ENCODE measurements at places on chromosomes 13 and 19.

DNA sequence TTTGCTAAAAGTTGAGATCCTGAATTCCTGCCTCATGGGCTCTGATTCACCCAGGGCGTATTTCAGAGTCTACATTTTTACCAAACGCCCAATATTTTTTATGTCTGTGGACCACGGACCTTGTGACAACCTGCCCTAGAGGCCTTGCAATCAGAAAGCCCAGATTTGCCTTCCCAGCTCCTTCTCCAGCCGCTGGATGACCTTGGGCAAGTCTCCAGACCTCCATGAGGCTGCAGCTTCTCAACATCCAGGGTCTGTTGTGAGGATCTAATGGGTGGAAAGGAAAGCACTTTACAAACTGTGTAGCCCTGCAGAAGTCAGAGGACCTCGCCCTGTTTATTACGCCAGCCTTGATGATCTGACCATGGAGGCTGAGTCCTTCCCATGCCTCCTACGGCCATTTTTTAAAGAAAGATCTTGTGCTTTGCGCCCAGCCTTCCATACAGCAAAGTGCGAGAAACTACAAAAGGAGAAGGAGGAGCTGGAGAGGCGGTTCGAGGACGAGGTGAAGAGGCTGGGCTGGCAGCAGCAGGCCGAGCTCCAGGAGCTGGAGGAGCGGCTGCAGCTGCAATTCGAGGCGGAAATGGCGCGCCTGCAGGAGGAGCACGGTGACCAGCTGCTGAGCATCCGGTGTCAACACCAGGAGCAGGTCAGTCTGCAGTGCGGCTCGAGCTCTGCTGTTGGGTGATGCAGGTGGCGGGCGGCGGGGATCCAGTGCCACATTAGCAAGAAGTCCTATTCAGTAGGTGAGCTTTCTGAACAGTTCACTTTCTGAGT lies 115.6 kb downstream of the SLC7A1 start:
- DNase-seq: no peak

DNA sequence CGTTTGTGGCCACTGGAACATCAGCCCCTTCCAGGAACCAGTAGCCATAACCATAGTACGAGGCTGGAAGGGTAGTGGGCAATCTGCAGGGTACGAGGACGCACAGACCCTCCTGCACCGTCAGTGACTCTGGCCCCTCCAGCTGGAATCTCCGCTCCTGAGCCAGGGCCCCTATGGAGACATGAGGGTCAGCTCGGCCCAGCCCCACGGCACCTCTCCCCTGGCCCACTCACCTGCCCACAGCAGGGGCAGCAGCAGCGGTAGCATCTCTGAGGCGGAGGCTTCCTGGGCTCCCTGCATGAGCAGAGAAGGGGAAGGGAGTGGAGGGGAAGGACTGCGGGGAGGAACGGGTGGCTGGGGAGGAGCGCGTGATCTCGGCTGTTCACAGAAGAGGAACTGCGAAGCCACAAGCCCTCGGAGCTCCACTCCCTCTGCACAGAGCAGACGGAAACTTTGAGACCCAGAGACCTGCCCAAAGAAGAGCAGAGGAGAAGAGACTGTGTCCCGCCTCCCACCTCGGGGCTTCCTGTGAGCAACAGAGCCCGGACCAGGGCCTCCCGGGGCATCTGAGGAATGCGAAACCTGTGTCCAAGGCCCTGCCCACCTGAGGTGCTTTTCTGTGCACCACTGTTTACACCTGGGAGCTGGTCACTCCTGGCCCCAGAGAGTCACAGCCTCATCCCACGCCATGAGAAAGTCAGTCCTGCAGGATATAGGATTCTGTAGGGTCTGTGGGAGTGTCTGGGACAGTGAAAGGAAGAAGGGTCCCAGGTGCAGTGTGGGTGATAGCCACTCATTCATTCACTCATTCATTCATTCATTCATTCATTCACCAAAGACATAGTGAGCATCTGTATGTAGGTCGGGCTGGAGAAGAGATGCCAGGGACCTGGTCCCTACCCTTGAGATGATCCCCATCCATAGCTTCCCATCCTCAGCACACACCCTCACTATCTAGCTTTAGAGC lies at the start of gene SIGLEC6:
SIGLEC6 (minus strand) TSS at position 322 of the 967 bp plus-strand sequence; CDS start at position 300, 22 bp downstream.
- DNase-seq: no peak

- DNase-seq: peak; percentile 89
Observed at GRCh38 chr13:51557875-51558612, 26.2 kb upstream of the WDFY2 start.

DNA sequence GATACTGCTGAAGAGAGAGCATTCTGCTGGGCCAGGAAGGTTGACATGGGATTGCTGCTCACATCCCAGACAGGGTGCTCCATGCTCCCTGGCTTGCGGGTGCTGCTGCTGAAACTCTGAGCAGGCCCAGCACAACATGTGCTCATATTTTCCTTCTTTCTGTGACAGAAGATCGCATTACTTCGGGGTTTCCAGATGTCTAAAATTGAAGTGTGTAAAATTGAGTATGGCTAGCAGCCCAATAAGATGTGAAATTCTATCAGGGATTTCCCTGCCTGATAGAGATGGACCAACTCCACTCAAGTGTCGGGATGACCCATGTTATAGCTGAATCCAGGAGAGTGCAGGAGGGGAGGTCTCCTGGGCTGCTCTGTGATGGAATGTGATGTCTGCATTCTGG lies 55.6 kb upstream of the KL start:
- no peak for DNase-seq

- DNase-seq: no peak
Observed at GRCh38 chr13:46403851-46404732, 17.0 kb upstream of the RUBCNL start.

GRCh38 chr13:63107179-63107943 lies 1691.7 kb upstream of the PCDH20 start:
- DNase-seq: no peak

DNA sequence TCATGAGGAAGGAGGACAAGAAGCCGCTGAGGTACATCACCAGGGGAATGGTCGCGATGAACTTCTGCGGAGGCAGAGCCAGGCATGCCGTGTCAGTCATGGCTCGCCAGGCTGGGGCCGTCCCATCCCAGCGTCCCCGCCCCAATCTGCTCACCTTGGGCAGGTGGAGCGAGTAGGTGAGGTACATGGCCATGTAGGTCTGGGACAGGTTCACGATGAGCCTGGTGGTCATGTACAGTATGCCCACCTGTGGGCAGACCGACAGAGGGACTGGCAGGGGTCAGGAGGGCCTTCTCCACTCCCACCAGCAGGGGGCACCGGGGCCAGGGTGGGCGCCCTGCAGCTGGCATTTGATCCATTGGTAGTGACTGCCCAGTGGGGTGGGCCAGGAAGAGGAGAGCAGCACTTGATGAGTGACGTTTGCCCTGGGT lies 8.3 kb downstream of the TEKTIP1 start:
- DNase-seq: no peak

DNA sequence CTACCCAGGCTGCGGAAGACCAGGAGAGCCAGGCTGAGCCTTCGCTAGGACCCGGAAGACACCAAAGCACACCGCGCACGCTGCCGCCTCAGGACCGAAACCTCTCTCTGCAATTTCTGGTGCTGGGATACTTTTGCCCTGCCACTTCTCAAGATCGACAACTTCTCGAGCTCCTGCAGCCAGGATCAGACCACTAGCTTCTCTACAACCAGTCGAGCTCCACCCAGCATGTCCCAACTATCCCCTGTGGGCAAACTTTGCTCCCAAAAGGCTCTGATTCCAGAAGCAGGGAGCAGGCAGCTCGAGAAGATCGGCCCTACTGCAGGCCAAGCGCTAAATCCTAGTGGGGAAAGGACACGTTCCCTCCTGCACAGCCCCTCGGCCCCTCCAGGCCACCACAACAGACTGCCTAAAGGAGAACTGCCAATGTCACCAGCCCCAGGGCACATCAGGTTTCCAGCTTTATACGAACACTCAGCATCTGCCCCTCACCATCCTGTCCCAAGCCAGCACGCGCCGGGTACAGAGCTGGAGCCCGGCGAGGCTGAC lies 979 bp downstream of the AKAP8 start:
- DNase-seq: peak; percentile 47

DNA sequence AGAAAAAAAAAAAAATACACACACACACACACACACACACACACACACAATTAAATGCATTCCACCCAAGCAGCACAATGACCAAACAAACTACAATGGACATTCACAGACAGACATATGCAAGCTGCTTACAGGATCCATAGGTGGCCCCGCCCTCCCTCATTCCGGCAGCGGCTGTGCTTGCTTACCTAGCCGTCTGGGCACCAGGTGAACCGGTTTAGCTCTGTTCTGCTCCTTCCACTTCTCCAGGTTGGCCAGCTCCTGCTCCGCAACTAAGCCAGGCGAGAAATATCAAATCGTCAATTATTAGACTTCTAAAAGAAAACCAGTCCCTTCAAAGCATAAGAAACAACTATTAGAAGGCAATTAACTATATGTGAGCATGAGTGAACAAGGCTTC lies 23.1 kb downstream of the EPSTI1 start:
- no peak for DNase-seq

- DNase-seq: no peak
Observed at GRCh38 chr13:92452840-92453239, 773.8 kb upstream of the GPC6 start.

DNA sequence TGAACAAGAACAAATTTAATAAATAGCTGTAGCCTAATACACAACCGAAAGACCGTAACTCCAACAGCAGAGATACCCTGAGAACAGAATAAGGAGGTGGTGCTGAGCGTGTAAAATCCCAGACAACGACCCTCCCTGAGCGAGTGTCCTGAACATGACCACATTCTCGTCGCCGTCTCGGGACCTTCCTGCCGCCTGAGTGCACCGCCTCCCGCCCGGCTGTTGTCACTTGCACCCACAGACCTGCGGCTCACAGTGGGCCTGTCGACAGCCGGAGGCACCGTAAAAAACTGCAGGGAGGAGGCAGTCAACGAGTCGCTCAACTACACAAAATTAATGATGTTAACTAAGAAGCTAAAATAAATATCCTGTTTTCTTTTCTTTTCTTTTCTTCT lies 35.8 kb upstream of the GRTP1 start:
- DNase-seq: no peak

Data from HCEC 1CT (cell line).